A549 treated with CORT108297 at 1 μM for 4 hours (cell line): ENCODE measurements at places on chromosomes 4 and X. TPM values are rescaled to one million over a fixed set of nuclear protein-coding genes. Genes with fewer than 3 reads are reported as not detected.

The HNRNPDL gene
- 201 to 352 TPM (median 245 TPM) in 5 replicates for total RNA-seq

The ADGRG2 gene
- total RNA-seq: 6.2 to 7.6 TPM (median 6.9 TPM) in 5 replicates

The GPR143 gene
- 0.12 to 0.21 TPM (median 0.18 TPM) in 5 replicates for total RNA-seq

The BEX5 gene
- total RNA-seq: not detected in 5 replicates

The ERAS gene
- total RNA-seq: 0.09 to 0.18 TPM (median 0.12 TPM) in 4 of 5 replicates, not detected in the other

The TMEM156 gene
- total RNA-seq: 19.5 to 26.3 TPM (median 22.8 TPM) in 5 replicates

The TREX2 gene
- total RNA-seq: 1.0 to 1.8 TPM (median 1.7 TPM) in 5 replicates

The ARMCX2 gene
- total RNA-seq: 0.08 to 0.11 TPM in 2 of 5 replicates, not detected in the others
